ENCODE measurements at places on chromosomes 3 and 15.

DNA sequence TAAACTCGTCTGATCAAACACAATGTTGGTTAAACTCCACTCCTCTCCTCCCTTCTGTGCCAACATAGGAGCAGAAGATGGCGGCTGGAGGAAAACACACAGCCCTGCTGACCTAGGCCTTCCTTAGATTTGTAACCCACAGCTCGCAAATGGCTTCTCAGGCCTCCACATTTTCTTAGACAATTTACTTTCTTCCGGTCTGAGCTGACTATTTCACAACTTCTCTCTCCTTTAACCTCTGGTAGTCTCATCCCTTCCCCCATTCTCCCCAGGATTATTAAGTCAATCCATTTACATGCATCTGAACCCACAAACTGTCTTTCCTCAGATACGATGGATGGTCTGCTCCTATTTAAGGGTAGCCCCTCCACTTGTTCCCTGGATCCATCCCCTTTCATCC is 25.7 kb upstream of the ULK4 start:
- no peak for DNase-seq

GRCh38 chr15:100926971-100927756 is 8.0 kb downstream of the LRRK1 start:
- DNase-seq, result no peak

GRCh38 chr15:77611767-77612166 is 20.9 kb downstream of the LINGO1 start:
- no peak for DNase-seq

GRCh38 chr15:69623392-69624154 is 171.0 kb downstream of the RPLP1 start:
- DNase-seq, result no peak

DNA sequence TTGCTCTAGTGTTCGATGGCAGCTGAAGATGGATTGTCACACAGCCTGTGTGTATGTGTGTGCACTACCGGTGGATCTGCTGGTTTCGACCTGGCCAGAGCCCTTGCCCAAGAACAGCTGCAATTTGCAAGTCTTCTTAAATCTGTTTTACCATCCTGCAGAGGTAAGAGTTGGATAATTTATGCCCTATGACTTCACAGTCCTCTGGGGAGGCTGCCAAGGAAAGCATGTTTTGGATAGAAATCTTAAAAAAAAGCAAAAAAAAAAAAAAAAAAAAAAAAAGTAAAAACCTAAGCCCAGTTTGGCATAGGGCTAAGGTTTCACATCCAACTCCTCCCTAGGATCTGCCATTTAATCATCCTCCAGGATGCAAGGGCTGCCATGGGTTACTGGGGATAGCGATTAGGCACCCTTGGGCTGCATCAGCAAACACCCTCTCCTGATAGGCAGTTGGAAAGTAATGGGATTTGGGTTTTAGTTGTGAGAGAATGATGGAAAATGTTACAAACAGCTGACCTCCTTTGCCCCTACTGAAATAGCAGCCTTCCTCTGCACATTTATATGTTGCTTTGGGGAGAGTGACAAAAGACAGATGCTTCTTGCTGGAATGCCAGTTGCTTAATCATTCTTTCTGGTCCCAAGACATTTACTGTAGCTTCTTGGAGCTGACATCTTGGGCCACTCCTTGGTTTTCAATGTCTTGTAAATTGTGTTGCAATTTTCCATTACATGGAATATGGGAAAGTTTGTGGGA is 35.4 kb downstream of the CD200R1L start:
- DNase-seq, result no peak

GRCh38 chr3:183826448-183827250 is 1.3 kb upstream of the MAP6D1 start:
- DNase-seq, result no peak

GRCh38 chr3:66335671-66336070 is 114.9 kb downstream of the SLC25A26 start:
- DNase-seq, result no peak

GRCh38 chr3:23928524-23928923 is 11.6 kb downstream of the RPL15 start:
- no peak for DNase-seq

- no peak for DNase-seq
Observed at GRCh38 chr3:4981294-4981664, 2.0 kb downstream of the BHLHE40 start.

- no peak for DNase-seq
Observed at GRCh38 chr3:4741404-4742307, 237.6 kb upstream of the BHLHE40 start.

GRCh38 chr3:28151608-28152228 is 89.7 kb upstream of the CMC1 start:
- DNase-seq, result no peak

- no peak for DNase-seq
Observed at GRCh38 chr3:193046371-193046770, 128.7 kb upstream of the MB21D2 start.

DNA sequence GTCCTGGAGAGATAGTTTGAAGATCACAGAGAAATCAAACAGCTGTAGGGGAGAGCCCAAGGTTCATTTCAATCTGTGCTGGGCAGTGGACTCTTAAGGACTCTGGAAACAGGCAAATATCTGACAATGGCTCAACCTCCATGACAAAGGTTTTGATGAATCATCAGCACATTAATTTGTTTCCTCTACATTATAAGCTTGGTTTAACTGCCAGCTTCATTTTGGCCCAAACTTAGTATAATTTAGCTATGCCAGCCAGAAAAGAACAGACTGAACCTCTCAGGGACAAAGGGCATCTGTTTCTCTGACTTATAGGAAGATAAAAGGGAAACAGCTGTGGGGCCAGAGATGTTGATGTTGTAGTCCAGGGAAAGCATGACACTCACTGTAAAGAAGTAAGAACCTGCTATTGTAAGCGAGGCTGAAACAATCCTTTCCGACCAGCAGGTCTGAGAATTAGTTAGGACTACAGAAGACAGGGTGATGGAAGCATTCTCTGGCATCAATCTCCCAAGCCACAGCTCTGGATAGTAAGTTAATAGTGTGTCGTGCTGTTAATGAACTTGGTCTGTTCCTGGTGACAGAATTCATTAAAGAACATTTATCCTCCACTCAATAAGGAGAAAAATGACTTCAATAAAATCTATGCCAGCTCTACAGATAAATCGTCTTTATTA is 110.1 kb downstream of the KCNMB2 start:
- no peak for DNase-seq

DNA sequence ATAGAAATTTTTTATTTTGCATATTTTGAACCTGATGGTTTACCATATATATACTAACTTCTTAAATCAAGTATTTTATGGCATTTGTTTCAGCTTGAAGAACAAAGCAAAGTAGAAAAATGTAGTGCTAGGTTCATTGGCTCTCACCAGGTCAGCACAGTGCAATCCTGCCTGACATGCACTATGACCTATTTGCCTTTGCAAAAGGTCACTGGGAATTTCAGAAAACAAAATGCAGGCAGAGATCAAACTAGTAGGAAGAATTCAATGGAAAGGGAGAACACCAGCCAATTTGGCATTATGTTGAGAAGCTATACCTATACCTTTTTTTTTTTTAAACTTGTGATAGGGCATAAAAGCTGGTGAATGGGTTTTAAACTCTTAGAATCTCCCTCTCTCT is 329.8 kb upstream of the SGO1 start:
- DNase-seq, result no peak

DNA sequence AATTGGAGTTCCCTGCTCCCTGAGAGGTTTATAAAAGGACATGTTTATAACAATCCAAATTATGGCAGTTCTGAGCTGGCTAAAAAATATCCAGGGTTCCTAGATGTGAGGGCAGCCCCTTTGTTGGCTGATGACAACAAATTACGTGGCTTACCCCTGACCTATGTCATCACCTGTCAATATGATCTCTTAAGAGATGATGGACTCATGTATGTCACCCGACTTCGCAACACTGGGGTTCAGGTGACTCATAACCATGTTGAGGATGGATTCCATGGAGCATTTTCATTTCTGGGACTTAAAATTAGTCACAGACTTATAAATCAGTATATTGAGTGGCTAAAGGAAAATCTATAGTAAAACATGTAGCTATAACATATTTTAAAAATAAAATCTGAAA is 13.9 kb downstream of the AADAC start:
- DNase-seq, result no peak

DNA sequence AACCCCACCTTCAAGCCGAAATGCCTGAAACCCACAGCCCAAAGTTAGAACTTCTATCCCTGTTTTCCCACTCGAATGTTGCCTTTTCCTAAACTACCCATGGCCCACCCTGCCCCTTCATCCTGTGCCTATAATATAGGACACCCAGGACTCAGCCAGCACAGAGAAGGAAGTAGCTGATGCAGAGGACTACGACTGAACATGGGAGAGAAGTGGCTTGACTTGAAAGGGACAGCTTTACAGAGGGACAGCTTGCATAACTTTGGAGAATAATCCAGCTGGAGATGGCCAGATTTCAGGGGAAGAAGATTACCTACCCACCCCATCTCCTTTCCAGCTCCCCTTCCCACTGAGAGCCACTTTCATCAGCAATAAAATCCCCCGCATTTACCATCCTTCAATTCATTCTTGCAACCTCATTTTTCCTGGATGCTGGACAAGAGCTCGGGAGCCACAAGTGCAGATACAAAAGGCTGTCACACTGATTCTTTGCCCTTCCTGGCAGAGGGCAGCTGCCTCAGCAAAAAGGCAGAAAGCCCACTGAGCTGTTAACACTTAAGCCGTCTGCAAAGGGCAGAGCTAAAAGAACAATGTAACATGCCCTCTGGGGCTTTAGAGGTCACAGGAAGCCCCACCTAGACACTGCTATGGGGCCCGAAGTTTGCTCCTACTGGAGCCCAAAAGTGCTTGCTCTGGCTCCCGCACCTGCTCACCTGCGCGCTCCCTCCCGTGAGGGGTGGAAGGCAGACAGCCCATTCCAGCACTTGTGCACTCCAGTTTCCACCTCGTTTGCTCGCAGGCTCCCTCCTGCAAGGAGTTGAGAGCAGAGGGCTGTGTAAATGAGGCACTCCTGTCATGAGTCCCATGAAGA is 224.0 kb downstream of the TBC1D5 start:
- DNase-seq, result no peak

GRCh38 chr3:187875863-187876262 is 130.6 kb upstream of the BCL6 start:
- DNase-seq, result no peak

DNA sequence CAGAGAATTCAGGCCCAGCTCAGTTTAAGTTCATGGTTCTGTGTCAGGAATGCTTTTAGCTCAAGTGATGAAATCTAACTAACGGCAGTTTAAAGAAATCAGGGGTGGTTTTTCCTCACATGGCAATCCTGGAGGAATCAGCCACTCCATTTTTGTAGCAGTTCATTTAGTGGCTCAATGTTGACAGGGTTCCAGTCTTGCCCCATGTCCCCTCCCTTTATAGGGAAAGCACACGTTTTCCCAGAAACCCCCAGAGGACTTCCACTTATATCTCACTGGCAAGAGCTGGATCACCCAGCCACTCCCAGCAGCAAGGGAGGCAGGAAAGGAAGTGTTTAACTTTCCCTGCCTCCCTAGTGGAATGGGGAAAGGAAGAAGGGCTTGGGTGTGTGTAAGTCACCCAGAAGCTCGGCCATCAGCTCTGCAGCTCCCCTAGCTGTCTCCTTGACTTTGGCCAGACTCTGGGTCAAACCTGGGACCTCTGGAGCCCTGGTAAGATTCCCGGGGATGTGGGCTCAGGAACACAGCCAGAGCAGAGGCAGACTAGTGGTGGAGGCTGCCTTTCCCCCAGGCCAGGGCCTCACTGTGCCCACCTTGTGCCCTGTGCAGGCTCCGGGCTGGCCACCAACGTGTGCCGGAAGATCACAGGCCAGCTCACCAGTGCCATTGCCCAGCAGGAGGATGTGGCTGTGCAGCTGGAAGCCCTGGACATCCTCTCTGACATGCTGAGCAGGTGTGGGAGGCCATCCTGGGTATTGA is 11.3 kb downstream of the CAND2 start:
- DNase-seq, result no peak

DNA sequence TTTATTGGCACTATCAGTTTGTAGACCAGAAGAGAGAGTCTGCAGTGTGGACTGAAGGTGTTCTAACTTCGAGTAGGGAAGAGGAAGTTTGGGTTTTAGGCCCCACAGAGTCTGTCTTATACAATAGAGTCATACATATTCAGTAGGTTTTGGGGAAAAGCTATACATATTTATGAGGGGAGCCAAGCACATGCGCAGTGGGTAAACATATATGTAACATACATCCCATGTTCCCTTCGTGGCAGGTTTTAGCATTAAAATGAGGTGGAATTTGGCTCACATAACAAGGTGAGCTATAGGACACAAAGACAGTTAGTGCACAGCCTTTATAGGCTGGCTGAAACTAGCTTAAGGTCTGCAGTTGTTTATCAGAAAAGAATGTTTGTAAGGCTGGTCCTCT is 4.9 kb downstream of the GALK2 start:
- no peak for DNase-seq

GRCh38 chr15:45539680-45540079 is 17.1 kb upstream of the SLC30A4 start:
- DNase-seq, result no peak

DNA sequence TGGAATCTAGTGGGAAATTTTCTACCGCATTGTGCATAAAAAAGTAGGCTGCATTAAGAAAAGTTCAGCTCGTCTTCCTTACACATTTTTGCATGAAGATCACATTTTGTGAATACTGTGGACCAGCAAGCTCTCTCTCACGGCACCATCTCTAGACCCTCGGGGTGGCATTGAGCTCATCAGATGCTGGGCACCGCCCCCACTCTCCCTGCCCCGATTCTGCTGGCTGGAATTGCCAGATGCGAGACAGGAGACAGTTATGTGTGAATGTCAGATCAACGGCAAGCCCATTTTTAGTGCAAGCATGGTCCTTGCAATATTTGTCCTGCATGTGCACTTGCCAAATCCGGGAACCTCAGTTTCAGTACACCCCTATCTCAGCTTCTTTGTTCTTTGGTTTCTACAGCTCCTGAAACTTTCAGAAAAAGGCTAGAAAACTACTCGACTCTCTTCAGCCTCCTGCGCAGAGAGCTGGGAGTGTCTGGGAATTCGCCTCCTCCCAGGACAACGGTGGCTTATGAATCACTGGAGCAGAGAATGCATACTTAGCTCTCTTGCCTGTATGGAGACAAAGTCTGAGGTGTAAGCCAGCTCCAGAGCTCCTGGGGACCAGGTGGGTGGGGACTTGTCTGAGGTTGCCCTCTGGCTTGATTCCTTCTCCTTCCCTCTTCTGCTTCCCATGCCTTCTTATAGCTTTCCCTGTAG is 285.2 kb upstream of the ATP10A start:
- no peak for DNase-seq

- no peak for DNase-seq
Observed at GRCh38 chr3:101796077-101796680, 17.2 kb downstream of the NXPE3 start.

DNA sequence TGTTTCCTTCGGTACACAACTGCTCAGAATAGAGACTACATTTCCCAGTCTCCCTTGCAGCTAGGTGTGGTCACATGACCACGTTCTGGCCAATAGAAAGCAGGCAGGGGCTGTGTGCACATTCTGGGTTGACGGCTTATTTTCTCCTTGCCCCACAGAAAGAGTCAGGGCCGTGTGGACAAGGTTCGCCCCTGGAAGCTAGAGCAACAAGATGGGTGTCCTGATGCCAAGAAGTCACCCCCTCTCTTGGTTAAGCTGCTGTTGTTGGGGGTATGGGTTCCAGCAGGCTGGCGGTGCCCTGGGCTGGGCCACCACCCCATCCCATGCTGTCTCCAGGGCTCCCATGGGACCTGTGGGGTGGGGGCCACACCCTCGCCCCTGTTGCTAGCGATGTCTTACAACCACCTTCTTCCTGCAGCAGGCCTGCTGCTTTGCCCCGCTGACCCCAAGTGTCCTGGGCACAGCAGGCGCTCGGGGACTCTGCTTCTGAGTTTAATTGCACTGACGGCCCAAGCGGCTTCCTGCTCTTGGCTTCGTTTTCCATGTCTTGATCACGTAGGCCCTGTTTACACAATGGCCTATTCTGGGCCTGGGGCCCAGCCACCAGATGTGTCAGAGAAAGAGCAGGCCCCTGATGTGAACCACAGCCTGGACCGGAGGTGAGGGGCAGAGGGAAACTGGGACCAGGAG is 24.9 kb downstream of the ABTB1 start:
- DNase-seq, result no peak
